Type B pancreatic cell (in vitro differentiated cells): ENCODE measurements at places on chromosomes 3 and 15. TPM values are rescaled to one million over a fixed set of nuclear protein-coding genes. Genes with fewer than 3 reads are reported as not detected.

GRCh38 chr3:164577667-164578210 is 500.6 kb downstream of the SI start:
- no peaks in the 10 kb centered on the region for H3K4me1 ChIP-seq
- H3K27ac ChIP-seq: no peak overlapping the region
- H3K27me3 ChIP-seq: no peaks in the 10 kb centered on the region
- H3K4me3 ChIP-seq: no peak overlapping the region
- H3K36me3 ChIP-seq: no peaks in the 10 kb centered on the region

DNA sequence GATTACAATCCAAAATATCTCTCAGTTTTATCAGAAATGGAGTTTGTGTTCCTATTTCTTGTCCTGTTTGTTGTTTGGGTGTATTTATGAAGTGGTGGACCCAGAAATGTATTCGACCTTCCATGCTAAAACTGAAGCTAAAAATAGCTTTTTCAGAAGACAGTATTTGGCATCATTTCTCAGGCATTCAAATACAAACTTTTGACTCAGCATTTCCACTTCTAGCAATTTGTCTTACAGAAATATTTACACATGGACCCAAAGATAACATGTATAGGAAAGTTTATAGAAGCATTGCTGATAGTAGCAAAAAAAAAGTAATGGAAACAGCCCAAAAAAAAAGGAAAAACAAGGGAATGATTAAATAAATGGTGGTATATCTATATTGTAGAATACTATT is 156.3 kb downstream of the HCN4 start:
- no peak overlapping the region for H3K4me3 ChIP-seq
- no peaks in the 10 kb centered on the region for H3K4me1 ChIP-seq
- no peak for DNase-seq

- DNase-seq: peak; percentile 20
- no peaks in the 10 kb centered on the region for H3K4me1 ChIP-seq
- H3K27me3 ChIP-seq: peaks cover 17% of the 10 kb centered on the region
- no peak overlapping the region for H3K27ac ChIP-seq
- H3K4me3 ChIP-seq: no peak overlapping the region
These were observed 25.4 kb downstream of the ISG20 start for GRCh38 chr15:88664151-88664778.

DNA sequence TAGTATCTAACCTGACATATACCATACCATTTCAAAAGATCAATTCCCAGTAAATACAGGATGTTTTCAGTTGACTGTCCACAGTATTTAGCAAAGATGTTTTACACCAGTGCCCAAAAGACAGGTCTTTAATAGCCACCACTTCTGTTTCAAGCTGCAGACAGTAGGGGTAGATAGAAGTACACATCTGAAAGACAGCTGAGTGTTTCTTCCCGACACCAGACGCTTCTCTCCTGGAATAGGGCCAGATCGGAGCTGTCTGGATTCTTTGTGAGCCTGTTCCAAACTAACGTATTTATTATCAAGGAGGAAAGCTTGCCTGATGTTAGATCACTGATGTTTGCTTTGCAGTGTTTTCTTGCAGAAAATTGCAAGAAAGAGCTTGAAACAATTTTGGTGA is 136.1 kb upstream of the RBMS3 start:
- peaks cover 10% of the 10 kb centered on the region for H3K4me1 ChIP-seq
- no peaks in the 10 kb centered on the region for H3K27me3 ChIP-seq

DNA sequence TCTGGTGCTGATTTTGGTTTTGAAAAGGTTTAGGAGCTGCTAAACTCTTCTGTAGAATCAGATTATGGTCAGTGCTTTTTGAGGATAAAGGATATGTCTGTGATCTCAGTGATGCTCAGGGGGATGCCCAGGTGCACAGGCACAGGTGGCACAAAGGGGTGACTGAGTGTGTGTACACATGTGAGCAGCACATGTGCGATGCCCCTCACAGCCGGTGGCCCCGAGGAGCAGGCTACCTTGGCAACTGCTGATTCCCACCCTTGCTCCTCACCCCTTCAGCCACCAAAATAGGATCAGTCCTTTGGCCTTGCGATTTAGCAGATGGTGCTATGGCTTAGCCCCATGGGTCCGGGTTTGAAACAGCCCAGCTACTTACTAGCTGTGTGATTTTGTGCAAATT is 51.1 kb downstream of the POMGNT2 start:
- DNase-seq: no peak
- H3K27ac ChIP-seq: no peak overlapping the region
- H3K4me3 ChIP-seq: no peak overlapping the region
- peaks cover 9% of the 10 kb centered on the region for H3K27me3 ChIP-seq
- peaks cover 4% of the 10 kb centered on the region for H3K36me3 ChIP-seq
- H3K4me1 ChIP-seq: no peaks in the 10 kb centered on the region

DNA sequence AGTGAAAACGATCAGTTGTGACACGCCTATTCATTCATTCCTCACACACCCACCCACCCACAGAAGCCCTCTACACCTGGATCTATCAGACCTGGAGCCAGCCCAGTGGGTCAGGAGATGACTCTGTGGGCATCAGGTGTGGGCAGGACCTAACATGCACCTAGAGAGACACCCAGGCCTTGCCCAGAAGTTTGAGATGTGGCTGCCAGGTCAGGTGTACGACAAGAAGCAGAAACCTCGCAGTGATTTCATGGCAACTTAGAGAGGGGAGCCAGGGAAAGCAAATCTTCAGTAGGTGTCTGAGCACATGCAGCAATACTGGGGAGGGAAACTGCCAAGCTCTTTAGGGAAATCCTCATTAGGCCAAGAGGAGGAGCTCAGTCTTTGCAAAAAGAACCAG is 264.7 kb upstream of the ROPN1 start:
- H3K4me3 ChIP-seq: no peak overlapping the region
- H3K27me3 ChIP-seq: peaks cover 3% of the 10 kb centered on the region
- DNase-seq: no peak
- peak overlapping the region; percentile 54 for H3K27ac ChIP-seq

DNA sequence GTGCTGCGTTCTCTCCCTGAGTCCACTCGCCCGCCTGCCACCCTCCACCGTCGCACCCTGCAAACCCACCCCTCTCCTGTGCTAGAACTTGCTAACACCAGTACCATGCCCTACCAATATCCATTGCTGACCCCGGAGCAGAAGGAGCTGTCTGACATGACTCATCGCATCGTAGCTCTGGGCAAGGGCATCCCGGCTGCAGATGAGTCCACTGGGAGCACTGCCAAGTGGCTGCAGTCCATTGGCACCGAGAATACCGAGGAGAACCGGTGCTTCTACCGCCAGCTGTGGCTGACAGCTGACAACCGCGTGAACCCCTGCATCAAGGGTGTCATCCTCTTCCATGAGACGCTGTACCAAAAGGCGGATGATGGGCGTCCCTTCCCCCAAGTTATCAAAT is 4.9 kb upstream of the ALAS1 start:
- H3K27ac ChIP-seq: no peak overlapping the region
- DNase-seq: no peak
- H3K4me3 ChIP-seq: no peak overlapping the region
- H3K36me3 ChIP-seq: no peaks in the 10 kb centered on the region

DNA sequence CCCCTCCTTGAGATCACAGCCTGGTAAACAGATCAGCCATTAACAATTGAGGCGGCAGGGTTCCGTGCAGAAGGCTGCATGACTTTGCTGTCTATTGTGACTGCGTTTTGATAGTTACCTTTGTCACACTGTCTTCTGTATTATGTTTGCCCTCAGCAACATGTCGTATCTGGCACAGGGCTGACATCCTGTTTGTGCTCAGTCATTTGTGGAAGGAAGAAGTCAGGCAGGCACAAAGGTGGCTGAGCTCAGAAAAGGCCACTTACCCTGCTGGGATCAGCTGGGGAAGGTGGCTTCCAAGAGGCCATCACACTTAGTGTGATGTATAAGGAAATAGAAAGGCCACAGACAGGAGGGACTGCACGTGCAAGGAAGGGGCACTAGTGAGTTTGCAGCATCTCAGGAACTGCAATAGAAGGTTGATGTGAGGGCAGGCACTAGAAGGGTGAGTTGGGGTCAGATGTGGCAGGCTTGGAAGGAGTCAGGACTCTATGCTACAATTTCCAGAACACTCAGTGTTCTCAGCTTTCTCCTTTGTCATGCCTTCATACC is 13.4 kb downstream of the PML start:
- peaks cover 17% of the 10 kb centered on the region for H3K4me1 ChIP-seq
- peaks cover 29% of the 10 kb centered on the region for H3K36me3 ChIP-seq
- H3K27me3 ChIP-seq: no peaks in the 10 kb centered on the region
- no peak for DNase-seq

TERC gene
- total RNA-seq: 2.3 and 11.7 TPM in 2 replicates

DNA sequence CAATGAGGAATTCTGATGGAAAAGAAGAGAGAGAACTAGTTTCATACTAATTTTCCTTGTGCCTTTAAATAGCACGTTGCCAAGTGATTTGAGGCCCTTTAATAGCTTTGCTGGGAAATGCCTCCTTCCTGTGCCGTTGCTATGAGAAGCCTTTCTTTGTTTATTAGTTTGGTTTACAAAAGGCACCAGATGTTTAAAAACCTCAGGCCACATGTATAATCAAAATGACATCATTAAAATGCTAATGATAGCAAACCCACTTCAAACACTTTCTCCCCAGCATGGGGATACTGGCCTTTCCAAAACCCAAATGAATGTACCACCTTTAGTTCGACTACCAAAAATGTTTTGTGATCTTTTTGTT is 50.0 kb upstream of the TBC1D23 start:
- no peaks in the 10 kb centered on the region for H3K36me3 ChIP-seq
- H3K4me1 ChIP-seq: peaks cover 15% of the 10 kb centered on the region
- no peaks in the 10 kb centered on the region for H3K27me3 ChIP-seq
- no peak overlapping the region for H3K27ac ChIP-seq
- no peak for DNase-seq

DNA sequence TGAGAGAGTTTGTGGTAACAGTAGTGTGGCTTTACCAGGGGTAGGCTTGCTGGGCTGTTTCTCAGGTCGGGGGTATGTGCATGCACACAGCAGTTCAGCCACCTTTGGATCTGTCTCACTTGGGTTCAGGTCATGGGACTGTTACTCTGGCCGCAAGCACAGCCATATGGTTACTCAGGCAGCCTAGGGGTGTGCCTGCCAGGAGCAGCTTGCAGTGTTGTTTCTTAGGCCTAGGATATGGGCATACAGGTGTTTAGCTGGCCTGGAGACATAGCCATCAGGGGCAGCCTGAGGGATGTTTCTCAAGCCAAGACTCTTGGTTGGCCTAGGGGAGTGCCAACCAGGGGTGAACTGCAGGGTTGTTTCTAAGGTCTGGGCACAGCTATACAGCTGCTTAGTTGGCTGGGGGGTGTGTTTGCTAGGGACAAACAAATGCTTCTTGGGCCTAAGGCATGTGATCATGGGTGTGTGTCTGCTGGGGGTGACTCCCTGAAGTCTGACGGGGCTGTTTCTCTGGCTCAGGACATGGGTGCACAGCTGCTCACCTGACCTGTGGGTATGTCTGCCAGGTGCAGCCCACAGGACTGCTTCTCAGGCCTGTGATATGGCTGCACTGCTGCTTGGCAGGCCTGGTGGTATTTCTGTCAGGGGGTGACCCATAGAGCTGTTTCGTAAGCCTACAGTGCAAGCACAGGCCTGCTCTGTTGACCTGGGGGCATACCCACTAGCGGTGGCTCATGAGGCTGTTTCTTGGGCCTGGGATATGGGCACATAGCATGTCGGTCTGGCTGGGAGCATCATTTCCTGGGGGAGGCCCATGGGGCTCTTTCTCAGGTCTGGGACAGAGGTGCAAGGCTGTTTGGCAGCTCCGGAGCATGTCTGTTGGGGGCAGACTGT is 168.0 kb upstream of the THRB start:
- H3K27ac ChIP-seq: no peak overlapping the region
- no peak overlapping the region for H3K4me3 ChIP-seq
- H3K4me1 ChIP-seq: no peaks in the 10 kb centered on the region
- DNase-seq: no peak
- H3K36me3 ChIP-seq: no peaks in the 10 kb centered on the region
- no peaks in the 10 kb centered on the region for H3K27me3 ChIP-seq

- H3K4me1 ChIP-seq: peaks cover 28% of the 10 kb centered on the region
- no peak overlapping the region for H3K4me3 ChIP-seq
- no peaks in the 10 kb centered on the region for H3K27me3 ChIP-seq
- no peaks in the 10 kb centered on the region for H3K36me3 ChIP-seq
These were observed 118.7 kb downstream of the RPL22L1 start for GRCh38 chr3:170751083-170751898.

DNA sequence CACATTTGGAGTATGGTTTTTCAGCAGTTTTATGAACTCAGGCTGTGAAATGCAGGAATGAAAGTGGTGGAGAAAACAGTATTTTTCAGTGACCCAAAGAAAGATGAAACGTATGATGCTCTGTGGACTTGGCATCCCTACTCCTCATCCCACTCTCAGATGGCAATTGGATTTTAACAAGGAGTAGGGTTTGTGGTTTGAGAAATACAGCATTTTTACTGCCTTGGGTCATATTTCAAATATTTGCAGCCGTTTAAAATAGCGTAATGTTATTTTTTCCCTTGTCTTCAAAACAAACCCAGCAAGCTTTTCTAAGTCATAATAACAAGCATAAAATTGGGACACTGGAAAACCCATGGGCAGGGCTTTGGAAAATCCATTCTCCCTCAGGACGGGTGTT is 117.2 kb upstream of the LRIG1 start:
- no peak overlapping the region for H3K27ac ChIP-seq
- H3K4me3 ChIP-seq: no peak overlapping the region
- H3K27me3 ChIP-seq: no peaks in the 10 kb centered on the region

DNA sequence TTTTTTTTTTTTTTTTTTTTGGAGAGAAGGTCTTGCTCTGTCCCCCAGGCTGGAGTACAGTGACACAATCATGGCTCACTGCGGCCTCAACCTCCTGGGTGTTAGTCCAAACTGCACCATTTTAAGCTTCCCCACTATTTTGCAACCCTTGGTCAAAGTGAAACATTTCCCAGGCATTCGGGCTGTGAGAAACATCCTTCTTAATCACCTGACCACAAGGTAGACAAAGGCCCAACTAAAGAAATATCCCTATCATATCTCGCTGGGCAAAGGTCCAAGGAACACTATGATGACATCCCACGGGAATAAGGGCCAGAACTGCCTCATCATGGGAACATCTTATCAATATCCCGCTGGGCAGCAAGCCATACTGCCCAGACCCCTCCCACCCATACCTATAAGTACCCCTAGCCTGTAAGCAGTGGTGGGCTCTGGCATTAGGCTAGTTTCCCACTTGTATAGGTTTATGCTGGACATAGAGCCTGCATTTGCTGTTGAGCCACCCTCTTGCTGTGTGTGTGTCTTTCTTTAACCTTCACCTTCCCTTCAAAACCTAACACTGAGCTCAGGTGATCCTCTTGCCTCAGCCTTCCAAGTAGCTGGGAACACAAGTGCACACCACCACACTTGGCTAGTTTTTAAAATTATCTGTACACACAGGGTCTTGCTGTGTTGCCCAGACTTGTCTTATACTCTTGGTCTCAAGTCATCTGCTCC is 95.2 kb downstream of the SEMA5B start:
- no peak overlapping the region for H3K4me3 ChIP-seq
- peaks cover 3% of the 10 kb centered on the region for H3K36me3 ChIP-seq

DNA sequence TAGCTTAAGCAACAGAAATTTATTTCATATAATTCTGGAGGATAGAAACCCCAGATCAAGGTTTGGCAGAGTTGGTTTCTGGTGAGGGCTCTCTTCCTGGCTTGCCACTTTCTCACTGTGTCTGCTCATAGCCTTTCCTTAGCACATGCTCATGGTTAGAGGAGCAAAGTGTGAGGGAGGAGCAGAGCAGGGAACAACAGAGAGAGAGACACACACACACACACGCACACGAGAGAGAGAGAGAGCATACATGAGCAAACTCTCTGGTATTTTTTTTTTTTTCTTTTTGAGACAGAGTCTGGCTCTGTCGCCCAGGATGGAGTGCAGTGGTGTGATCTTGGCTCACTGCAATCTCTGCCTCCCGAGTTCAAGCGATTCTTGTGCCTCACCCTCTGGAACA is 36.8 kb upstream of the ZDHHC23 start:
- no peak for DNase-seq
- no peaks in the 10 kb centered on the region for H3K27me3 ChIP-seq
- no peaks in the 10 kb centered on the region for H3K4me1 ChIP-seq
- no peaks in the 10 kb centered on the region for H3K36me3 ChIP-seq

FAM107A gene
- total RNA-seq: 2.9 and 4.5 TPM in 2 replicates
